ENCODE measurements at places on chromosomes 4 and X.
A peak's percentile ranks its signal among the peaks of the same experiment; 100 is the strongest.

GRCh38 chrX:63327788-63328187 lies 23.3 kb downstream of the SPIN4 start:
- no peak for DNase-seq

GRCh38 chrX:41240509-41240908 lies 93.5 kb upstream of the DDX3X start:
- DNase-seq, result no peak

DNA sequence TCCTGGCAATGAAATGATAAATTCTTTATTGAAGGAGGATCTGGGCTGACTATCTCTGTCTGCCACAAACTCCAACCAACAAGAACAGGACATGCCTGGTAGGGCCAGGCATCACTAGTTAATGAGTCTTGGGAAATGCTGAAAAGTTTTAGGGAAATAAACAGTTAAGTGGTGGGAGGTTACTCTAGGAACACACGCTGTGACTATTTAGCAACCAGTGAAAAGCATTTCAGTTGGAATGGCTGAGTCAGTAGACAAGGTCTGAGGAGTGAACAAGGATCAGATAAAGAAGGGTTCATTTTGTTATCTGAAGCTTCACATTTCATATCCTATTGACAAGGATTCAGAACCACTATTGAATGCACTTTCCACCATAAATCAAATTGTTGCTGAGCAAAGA lies 394.9 kb upstream of the BOD1L1 start:
- DNase-seq, result no peak

- no peak for DNase-seq
Measured at GRCh38 chr4:81195475-81195874, 19.5 kb downstream of the PRKG2 start.

- no peak for DNase-seq
Measured at GRCh38 chrX:13044441-13044840, at the start of gene FAM9C. Gene FAM9C (minus strand): TSS chrX:13044620. CDS start chrX:13043789, 831 bp downstream.

DNA sequence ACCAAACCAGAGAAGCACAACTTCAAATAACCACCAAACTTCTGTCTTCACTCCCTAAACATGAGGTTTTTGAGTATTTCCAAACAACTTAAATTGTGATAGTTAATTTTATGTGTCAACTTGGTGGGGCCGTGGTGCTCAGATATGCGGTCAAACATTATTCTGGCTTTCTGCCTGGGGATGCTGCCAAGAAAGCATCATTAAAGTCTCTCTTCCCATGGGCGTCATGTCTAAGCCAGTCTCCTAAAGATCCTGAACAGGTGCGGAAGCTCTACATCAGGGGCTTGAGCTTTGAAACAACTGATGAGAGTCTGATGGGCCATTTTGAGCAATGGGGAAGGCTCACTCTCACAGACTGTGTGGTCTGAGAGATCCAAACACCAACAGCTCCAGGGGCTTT lies 24.1 kb upstream of the SOD3 start:
- DNase-seq, result no peak

- no peak for DNase-seq
Measured at GRCh38 chrX:108064001-108064400, 19.1 kb downstream of the VSIG1 start.

GRCh38 chr4:100206850-100207249 lies 16.6 kb upstream of the DDIT4L start:
- no peak for DNase-seq

DNA sequence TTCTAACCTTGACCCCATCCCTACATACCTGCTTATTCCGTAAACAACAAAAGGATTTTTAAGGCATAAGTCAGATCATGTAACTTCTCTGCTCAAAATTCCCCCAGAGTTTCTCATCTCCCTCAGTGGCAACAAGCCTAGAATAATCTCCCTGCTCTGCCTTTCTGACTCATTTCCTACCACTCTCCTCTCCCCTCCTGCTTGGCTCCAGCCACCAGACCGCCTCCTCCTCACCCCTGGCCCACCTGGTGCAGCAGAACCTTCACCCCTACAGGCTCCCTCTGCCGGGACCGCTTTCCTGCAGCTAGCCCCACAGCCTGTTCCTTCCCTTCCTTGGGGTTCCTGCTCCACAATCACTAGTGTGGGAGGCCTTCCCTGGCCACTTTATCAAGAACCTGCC lies 32.1 kb downstream of the TSPAN5 start:
- no peak for DNase-seq

DNA sequence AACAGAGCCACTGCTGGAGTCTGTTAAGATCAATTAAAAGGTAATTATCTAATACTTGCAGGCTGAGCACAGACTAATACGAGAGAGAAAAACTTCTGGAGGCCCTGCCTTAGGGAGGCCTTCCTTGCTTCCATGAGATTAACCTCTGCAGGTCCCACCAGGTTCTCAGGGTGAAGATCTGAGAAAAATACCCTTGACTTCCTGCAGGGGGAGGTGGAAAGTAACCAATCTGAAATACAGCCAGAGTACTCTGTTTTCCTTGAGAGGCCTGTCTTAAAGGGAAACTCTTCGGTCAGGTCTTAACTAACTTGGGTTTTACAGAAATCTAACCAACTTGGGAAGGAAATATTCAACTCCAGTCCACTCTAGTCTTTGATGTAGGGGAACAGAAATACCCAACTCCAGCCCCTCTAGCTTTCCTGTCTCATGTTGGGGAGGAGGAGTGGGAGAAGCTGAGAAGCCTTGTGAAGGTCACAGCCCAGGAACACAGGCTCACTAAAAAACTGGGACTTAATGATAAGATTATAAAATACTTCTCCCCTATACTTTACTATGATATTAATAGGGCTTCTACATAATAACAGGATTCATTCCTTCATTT lies 77.1 kb downstream of the TBCK start:
- DNase-seq, result no peak

DNA sequence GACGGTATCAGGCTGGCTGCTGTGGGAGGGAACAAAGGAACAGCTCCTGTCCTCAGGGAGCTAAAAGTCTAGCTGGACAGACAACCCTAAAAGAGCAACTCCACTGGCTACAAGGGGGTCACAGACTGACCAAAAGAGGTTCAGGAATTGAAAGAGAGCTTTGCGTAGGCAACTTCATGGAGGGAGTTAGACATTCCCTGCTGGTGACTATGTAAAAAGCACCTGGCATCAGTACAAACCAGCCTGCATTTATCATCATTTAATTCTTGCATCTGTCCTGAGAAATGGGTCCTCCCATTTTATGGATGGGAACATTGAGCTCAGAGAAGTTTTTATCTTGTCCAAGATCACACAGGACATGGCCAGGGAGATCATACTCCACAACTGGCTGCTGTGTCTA lies 1.4 kb upstream of the LGI2 start:
- DNase-seq, result no peak

DNA sequence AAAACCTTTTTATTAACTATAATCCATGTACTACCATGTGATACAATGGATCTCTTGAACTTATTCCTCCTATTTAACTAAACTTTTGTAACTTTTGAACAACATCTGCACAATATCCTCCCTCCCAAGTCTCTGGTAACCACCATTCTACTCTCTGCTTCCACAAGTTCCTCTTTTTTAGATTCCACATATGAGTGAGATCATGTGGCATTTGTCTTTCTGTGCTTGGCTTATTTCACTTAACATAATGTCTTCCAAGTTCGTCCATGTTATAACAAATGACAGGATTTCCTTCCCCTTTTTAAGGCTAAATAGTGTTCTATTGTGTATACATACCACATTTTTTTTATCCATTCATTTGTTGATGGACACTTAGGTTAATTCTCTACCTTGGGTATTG lies 28.1 kb downstream of the DCAF8L1 start:
- DNase-seq, result no peak

DNA sequence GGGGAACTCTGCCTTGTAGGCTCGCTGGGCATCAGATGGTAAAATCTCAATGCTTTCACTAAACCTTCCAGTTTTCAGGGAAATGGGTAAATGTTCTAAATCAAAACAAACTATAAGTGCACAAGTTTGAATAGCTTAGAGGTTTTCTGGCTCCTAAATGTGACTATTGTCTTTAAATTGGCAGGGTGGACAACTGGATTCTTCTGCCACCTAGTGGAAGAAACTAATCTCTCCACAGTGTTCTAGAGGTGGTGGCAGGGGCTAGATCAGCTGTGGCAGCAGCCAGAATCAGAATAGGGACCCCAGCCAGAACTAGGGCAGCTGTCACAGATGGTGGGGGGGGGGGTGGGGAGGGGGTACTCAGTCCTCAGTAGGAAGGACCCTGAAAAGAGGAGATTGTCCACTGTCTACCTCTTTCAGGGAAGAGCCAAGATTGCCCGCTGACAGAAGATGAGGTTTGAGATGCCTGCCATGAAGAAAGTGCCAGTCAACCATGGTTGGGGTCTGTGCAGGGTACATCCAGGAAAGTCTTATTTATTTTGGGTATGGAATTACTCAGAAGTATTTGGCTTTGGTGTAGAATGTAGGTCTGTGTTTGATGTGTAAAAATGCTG lies 201.4 kb downstream of the CCNG2 start:
- peak; percentile 13 for DNase-seq
